WERI-Rb-1 (cell line): ENCODE measurements at places on chromosomes 11 and 22.
A peak's percentile ranks its signal among the peaks of the same experiment; 100 is the strongest.

GRCh38 chr22:39731881-39732555 is 161.5 kb downstream of the CACNA1I start:
- DNase-seq: peak; percentile 34

DNA sequence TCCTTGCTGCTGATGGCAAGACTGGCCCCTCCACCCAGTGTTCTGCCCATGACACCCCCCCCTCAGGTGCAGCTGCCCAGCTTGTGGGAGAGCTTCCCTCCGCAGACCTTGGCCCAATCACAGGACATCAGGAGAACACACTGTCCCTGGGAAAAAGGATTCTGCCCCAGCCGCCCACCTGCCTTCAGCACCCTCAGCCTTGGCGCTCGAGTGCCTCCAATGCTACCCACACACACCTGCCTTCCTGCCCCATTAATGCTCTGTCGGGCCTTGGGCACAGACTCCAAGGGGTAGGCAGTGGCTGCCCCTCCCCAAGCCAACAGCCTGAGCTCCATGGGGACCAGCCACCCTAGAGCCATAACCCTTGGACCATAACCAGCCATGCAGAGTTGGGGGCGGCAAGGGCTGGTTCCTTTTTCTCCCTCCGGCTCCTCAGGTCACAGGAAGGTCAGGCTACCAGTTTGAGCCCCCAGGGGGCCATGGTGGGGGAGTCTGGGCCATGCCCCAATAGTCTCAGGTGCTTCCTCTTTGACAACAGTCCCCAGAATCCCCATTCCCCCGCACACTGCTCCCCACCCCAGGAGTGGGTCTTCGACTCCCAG is 1.3 kb upstream of the ZNF70 start:
- DNase-seq: no peak

- DNase-seq: peak; percentile 16
Observed at GRCh38 chr11:79263001-79263400, 177.8 kb downstream of the TENM4 start.

GRCh38 chr11:44579302-44579761 is 13.9 kb downstream of the CD82 start:
- no peak for DNase-seq

DNA sequence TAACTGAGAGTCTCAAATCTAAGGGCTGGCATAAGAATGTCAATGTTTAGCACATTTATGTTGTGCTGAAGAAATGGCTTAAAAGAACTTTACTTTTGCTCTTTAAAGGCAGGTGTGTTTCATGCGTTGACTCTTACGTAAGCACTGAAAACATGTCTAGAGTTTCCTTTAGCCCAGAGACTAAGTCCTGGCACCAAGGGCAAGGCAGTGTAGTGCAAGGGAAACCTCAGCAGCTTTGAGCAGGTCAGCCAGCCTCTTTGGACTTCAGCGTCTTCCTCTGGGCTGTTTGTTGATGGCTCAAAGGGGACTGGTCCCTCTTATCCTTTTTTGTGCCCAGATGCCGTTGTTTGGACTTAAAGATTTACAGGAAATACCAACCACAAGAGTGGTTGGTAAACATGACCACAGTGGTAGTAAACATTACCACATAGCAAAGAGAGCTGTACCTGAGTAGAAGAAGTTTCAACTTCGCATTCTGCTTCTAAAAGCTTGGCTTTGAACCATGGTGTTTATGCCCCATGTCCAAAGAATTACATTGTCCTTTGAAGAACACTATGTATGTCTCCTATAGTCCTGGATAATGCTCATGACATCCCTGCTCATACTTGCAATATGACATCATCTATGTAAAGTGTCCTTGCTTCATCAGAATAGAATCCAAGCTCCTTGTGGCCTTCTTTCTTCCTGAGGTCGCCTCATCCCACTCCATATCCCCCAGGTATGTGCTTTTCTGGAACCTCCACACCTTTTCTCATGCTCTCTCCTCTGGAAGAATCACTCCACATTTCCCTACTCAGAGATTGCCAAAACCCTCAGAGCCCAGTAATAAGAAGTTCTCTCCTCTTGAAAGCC is 23.5 kb downstream of the TENM4 start:
- no peak for DNase-seq

DNA sequence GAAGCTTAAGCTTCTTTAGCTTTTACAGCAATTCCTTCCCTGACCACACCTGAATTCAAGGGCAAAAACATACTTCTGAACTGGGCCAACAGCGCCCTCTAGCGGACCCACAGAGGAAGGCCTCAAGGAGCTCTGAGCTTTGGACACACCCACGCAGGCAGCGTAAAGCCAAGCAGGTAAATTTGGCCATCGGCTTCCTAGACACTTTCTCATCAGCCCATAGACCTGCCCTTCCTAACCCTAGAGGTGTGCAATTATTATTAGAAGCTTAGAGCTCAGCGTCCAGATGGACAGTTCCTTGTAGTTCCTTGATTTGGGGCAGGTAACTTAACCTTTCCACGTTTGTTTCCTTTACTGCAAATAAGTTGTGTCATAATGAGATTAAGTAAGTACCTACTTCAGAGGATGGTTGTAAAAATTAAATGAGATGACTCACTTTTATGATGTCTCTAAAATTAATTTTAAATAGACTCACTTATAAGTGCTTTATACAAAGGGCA is 25.7 kb upstream of the HMGXB4 start:
- DNase-seq: peak; percentile 80

GRCh38 chr11:134613646-134614045 is 201.6 kb upstream of the B3GAT1 start:
- DNase-seq: no peak

GRCh38 chr22:28931844-28932567 is 48.6 kb downstream of the ZNRF3 start:
- DNase-seq: peak; percentile 20

DNA sequence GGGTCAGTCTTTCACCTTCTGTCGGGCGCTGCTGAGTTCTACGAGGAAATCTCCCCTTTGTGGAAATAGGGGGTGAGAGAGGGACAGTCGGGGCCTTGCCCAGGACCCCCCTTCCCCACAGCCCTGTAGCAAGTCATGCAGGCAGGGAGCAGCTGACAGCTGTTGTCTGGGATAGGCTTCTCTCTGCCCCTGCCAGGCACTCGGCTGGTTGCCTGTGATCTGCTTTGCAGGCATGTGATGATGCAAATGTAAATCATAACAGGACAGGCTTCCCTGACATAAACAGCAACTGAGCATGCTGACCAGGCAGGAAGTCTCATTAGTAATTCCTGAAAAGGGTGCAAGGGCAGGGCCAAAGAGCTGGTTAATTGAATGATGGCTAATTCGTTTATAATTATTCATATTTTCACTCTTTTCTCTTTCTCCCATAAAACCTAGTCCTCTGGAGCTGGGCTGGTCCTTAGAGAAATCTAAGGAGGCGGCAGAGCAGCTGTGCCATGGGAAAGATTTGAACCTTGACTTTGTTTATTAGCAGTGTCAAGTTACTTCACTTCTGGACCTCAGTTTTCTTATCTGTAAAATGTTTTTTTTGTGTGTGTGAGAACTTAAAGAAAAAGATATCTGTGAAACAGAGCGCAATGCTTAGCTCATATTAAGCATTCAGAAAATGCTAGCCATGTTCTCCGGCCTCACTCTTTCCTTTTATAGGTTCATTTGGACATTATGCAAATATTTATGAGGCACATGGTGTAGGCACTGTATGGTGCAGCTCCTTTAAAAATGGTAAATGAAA is 129.7 kb downstream of the LDLRAD3 start:
- DNase-seq: peak; percentile 17
